ENCODE measurements at places on chromosomes 7 and 10. TPM values are rescaled to one million over a fixed set of nuclear protein-coding genes. Genes with fewer than 3 reads are reported as not detected.

The SEPHS1 gene
- 26.0 TPM for total RNA-seq

The SLC18A3 gene
- total RNA-seq, result not detected

The NOS3 gene
- 0.69 TPM for total RNA-seq

The DNAJC2 gene
- total RNA-seq, result 15.0 TPM

The GPR15LG gene
- total RNA-seq, result not detected

The CABCOCO1 gene
- 0.73 TPM for total RNA-seq

The DRGX gene
- not detected for total RNA-seq

The MCMBP gene
- 47.3 TPM for total RNA-seq

The PARD3 gene
- total RNA-seq, result 27.5 TPM

The ASZ1 gene
- total RNA-seq, result not detected

The SPDYE5 gene
- total RNA-seq, result 0.15 TPM

The PWWP2B gene
- 23.0 TPM for total RNA-seq

The ABCB1 gene
- total RNA-seq, result 3.6 TPM

The ZNF503 gene
- 6.5 TPM for total RNA-seq

The COL1A2 gene
- 77.1 TPM for total RNA-seq

The EIF5AL1 gene
- 1.1 TPM for total RNA-seq

The CYP2C19 gene
- total RNA-seq, result not detected

The ABLIM1 gene
- total RNA-seq, result 1.2 TPM

The ZNF488 gene
- total RNA-seq, result not detected

The FANK1 gene
- total RNA-seq, result 0.67 TPM

The GATA3 gene
- not detected for total RNA-seq

The TMEM184A gene
- not detected for total RNA-seq

The ANKRD22 gene
- total RNA-seq, result not detected

The CALHM3 gene
- not detected for total RNA-seq
